ENCODE measurements at places on chromosomes 3 and 15.

- no peak for DNase-seq
These were observed 2.3 kb upstream of the SOX14 start for GRCh38 chr3:137761563-137762503.

GRCh38 chr15:53197426-53197839, 407.3 kb upstream of the ONECUT1 start:
- DNase-seq: no peak

DNA sequence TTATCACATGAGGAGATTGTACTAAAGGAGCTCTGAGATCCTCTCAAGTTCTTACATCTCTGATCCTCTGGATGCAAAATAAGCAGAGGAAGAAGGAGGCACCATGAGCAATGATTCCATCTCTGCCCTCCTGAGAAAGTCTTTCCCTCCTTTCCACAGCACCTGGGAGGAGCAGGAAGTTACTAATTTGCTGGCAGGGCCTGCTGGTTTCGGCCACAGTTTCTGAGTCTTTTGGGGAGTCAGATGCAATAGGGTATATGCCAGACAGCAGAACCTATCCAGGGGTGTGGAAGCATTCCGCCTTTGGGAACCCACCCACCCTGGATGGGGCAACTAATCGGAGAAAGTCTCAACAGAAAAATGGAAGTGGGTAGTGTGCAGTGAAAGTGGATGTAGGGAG, 38.5 kb upstream of the SPTSSB start:
- no peak for DNase-seq

DNA sequence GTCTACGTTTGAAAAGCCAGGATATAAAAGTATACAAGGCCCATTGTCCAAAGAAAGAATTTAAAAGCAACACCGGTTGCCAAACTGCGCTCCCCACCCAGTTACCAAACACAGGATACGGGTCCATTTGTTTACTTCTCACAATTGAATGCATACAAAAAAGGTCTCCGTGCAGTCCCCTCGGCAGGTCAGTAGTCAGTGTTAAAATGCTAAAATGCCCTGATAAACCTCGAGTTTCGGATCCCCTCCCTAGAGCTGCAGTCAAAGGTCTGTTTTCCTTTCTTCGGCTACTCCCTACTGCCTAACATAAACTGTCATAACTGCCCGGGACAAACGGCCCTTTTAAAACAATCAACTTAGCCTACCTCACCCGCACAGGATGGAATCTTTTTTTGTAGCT, 534.6 kb downstream of the FOXP1 start:
- DNase-seq: no peak

GRCh38 chr3:57757642-57758297, 1.7 kb downstream of the SLMAP start:
- DNase-seq: no peak

GRCh38 chr3:192090586-192090985, 629.6 kb downstream of the PYDC2 start:
- no peak for DNase-seq

- no peak for DNase-seq
These were observed 539 bp upstream of the TLNRD1 start for GRCh38 chr15:81000144-81000623.
